Stimulated activated CD4-positive, alpha-beta T cell treated with anti-CD3 and anti-CD28 coated beads, Interleukin-1b, Interleukin-23, amount 100 ng/mL, for 4 hours (primary cell): ENCODE measurements at places on chromosomes 4 and X.

DNA sequence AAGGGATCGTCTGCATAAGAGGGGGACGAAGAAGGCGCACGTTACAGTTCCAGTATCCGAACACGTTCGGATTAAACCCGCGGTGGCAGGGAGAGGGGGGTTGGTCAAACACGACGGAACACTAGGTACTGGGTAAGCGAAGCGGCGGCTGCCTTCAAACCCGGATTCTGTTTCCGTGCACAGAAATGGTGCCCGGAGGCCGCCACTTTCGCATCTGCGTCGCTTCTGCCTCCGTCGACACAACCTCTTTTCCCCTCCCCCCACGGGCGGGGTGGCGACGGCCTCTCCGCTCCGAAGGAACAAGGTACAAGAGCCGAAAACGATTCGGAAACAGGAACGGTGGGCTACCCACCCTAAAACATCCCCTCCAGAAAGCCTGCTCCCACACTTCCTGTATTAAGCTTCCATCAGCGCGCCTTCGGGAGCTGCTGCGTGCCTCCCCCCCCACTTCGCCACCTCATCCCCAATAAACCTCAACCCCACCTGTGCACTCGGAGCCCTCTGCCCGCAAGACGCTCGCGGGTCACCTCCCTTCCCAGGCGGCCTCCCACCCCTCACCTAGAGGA is 667 bp downstream of the G3BP2 start:
- peak; percentile 67 for DNase-seq

GRCh38 chrX:133364865-133365264 is 50.4 kb downstream of the GPC4 start:
- no peak for DNase-seq

DNA sequence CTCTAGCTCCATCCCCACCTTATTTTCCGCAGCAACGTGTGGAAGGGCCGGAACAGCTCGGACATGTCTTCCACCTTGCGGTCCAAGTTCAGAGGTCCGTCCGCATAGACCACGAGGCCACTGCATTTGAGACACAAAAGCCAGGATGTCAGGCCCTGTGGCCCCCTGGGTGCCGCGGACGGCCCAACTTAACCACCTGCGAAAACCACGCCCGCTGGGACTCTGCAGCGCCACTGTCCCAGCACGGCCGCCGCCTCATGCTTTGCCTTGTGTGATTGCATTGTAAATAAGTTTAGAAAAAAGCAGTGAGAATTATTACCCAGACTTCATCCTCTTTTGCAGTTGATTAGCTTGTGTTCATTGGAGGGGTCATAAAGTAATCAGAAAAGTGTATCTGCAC is 58.2 kb upstream of the MXD4 start:
- no peak for DNase-seq

DNA sequence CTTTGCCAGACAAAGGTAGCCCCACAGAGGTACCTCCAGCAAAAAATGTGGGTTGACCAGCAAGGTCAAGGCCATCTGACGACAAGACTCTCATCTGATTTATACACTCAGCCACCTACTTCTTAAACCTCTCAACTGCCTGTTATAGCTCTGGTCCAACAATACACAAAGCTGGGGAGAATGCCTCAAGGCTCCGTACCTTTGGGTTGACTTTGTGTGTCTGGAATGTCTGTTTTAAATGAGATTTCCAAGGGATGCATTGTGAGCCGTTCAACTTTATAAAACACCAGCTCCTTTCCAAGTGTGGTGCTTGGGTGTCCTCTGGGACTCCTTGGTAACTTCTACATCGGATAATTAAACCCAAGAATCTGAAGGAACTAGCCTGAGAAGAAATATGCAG is 167.0 kb upstream of the RPL34 start:
- DNase-seq: no peak

DNA sequence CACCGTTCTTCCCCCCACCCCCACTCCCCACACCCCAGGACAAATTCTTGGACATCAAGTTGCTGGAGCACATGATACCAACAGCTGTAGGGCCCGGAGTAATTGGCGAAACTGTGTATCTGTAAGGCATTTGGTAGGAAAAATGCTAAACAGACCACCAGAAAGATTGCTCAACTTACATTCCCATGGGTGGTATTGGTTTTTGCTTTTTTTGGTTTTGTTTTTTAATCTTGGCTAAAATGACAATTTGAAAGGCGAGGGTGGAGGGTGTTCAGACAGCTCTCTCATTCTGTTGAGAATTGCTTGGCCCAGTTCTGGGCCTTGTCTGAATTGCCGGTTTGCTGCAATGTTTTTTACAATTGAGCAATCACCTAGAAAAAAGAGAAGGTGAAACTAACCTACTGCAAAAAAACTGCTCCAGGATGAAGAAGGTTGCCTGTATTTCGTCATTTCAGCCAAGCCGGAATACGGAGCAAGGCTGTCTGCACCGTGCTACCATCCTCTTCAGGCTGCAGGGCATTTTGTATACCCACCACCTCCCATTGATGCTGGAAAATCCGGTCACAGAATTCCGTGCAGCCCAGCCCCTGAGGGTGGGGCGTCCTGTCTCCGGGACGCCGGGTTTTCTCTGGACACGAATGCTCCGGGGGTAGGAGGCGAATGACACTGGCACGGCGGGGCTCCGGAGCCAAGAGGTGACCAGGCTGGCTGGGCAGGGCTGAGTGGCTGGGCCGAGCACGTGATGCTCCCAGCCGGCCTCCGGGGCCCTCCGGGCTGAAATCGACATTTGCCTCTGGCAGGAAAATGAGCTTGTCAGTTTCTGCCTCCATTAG is at the start of gene CLCN4:
Gene CLCN4, plus strand, starts transcription at position 777 of the 833 bp plus-strand sequence. CDS start 28,058 bp downstream, outside the sequence.
- DNase-seq: no peak

DNA sequence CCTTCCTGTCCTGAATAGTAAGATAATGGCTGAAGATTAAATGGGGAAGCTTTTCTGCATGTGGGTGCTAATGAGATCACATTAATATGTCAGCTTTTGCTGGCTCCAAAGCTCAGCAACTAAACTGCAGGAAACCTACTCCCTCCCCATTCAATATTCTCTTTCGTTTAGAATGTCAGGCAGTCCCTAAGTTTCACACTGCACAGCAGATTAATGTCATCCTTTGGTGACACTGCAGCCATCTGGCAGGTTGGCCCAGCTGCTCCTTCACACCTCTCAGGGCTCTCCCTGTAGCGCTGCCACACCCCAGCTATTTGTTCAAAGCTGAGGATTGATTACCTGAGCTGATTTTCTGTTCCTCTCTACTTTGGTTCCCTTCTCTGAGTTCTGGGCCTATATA is 110.5 kb downstream of the KDR start:
- no peak for DNase-seq

DNA sequence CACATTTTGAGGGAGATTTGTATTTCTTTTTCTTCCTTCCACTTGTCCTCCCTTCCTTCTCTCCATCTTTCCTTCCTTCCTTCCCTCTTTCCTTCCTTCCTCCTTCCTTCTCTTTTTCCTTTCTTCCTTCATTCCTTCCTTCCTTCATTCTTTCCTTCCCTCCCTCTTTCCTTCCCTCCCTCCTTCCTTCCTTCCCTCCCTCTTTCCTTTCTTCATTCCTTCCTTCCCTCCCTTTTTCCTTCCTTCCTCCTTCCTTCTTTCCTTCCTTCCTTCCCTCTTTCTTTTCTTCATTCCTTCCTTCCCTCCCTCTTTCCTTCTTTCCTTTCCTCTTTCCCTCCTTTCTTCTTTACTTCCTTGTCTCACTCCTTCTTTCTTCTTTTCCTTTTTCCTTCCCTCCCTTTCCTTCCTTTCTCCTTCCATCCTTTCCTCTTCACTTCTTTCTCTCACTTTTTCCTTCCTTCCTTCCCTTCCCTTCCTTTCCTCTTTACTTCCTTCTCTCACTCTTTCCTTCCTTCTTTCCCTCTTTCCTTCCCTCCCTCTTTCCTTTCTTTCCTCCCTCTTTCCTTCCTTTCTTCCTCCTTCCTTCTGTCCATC is 74.4 kb downstream of the DHRSX start:
- DNase-seq: no peak

DNA sequence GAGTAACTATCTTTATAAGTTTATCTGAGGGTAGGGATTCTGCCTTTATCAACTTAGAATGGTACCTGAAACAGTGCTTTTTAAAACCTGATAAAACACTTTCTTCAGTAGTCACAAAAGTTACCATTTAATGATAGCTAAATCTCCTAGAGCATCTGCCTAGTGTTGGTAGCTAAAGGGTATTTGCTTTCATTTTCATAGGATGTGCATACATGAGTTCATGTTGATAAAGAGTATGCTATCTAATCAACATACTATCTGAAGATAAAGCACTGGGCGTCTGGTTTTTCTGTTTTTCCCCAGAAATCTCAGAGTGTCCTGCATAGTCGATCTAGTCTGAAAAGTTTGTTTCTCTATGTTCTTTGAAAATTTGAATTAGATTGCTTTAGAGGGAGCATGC is 75.1 kb downstream of the ADGRL3 start:
- no peak for DNase-seq

DNA sequence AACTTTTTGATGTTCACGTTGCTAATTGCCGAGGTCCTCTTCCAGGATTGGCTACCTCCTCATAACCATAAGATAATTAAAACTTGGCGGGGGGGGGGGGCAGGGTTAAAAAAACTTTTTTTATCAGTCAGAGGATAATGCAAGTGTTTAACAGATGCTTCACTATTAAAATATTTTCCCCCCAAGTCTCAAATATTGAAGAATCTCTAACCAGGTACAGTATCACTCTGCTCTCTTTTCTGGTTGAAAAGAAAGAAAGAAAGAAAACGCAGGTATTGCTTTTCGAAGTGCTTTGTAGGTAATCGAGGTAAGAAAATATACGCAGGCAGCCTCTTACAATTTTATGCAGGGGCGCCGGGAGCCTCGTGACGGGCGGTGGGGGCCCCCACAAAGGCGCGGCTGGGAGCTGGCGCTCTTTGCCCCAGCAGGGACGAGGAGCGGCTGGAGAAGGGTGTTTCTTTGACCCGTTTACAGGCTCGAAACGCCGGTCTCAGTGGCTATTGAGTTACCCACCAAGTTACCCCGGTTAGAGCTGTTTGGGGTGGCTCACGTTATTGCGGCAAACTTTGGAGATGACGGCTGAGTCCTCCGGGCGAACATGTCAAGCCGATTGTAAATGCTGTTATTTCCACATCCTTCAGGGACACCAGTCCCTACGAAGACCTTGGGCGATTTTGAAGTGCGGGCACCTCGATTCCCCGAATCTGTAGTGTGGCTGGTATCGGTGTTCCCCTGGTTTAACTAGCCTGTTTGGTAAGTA is 477 bp upstream of the HAND2 start:
- no peak for DNase-seq

GRCh38 chr4:163755013-163755412 is 260.5 kb downstream of the TMA16 start:
- no peak for DNase-seq

DNA sequence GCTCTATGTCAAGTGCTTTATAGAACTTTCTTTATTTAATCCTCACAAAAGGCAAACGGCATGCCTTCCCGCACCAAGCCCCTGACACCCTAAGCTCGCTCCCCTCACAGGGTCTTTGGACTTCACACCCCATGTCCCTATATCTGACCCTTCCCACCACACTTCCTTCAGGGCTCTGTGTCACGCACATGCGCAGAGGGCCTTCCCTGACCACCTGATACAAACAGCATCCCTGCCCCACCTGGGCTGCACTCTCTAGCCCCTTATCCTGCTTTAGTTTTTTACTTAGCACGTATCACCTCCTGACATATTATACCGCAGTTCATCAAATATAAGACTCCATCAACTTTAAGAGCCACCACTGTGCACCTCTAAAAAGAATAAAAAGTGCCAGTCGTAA is 49.8 kb downstream of the SOD3 start:
- DNase-seq: no peak

DNA sequence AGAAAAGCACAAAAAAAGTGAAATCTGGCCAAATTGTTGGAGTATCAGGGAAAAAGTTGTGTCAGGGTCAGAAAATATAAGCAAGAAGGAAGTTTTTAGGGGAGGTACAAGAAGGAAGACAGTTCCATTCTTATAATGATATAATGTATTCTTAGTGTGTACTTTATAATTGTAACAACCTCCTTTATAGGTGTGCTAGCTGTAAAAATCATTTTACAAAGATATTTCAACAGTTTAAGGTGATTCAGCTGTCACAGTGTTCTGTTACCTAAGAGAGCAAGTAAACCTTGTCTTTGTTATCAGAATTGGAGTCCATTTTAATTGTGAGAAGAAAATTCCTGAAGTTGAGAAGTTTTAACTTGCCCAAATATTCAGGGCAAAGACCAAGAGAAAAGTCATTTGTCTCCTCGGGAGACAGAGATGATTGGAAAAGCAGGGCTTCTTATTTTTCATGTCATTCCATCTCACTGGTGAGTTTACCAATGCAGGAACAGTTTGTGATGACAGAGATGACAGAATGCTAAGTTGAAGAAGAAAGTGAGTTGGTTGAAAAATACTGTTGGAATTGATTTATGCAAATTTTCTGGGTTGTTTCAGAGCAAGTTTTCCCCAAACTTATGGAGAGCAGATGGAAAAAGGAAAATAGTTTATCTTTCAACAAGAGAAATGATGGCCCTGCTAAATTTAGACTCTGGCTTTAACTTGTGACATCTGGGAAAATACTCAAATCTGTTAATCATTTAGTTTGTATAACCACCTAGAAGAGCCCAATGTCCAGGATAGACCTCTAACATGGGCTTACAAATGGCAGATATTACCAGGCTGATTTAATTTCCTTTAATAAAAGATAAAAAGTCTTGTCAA is 14.8 kb downstream of the INTS6L start:
- no peak for DNase-seq

- DNase-seq: no peak
These were observed 344.5 kb downstream of the BMPR1B start for GRCh38 chr4:95102162-95102790.

DNA sequence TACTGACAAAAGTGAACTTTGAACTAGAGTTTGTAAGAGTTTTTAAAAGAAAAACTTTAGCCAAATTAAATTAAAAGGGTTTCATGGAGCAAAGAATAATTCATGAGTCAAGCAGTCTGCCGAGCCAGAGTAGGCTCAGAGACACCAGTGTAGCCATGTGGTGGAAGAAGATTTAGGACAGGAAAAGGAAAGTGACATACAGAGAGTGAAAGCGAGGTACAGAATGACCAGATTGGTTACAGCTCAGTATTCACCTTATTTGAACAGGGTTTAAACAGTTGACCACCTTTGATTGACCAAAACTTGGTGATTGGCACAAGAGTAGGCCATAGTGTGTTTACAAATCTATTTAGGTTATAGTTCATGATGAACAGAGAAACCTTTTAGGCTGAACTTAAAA is 377.8 kb downstream of the KLHL4 start:
- DNase-seq: no peak

DNA sequence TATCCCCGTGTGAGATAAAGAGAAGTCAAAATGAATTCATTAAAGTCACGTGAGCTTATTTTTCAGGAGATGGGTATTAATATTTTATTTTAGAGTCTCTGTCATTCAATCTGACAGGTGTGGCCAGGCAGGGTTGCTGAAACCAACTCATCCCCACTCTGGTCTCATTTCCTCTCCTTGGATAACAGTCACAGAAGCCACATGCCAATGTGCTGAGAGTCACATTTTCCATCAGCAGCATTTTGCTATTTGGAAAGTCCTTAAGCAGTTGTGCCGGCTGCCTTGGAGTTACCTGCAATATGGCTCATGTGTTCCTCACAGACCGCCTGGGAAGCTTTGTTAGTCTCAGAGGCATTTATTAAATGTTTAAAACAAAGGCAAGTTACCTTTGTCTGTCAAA is 302.3 kb downstream of the DCHS2 start:
- DNase-seq: no peak
